OCI-M1 (cell line): ENCODE measurements at places on chromosomes 5 and 9.

DNA sequence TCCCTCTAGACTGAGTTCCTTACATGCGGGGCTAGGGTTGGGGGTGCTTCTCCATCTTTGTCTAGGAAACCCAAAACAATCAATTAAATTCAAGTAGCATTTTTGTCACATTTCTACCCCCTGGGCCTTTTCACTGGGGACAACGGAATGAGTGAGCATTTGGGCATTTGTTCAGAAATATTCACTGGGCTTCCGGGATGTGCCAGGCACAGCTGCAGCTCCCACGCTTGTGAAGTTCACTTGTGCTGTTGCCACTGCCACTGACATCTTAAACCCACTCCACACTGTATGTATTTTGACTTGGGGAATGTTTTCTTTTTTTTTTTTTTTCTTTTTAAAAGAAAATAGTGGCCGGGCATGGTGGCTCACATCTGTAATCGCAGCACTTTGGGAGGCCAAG, 31.6 kb downstream of the DUSP1 start:
- DNase-seq, result no peak

GRCh38 chr9:137046088-137046787, at the start of gene NPDC1:
Gene NPDC1, minus strand, starts transcription at chr9:137046177. Its CDS starts 188 bp downstream, at chr9:137045989.
- peak; percentile 81 for DNase-seq

GRCh38 chr9:75454891-75455290, 366.6 kb downstream of the OSTF1 start:
- no peak for DNase-seq

DNA sequence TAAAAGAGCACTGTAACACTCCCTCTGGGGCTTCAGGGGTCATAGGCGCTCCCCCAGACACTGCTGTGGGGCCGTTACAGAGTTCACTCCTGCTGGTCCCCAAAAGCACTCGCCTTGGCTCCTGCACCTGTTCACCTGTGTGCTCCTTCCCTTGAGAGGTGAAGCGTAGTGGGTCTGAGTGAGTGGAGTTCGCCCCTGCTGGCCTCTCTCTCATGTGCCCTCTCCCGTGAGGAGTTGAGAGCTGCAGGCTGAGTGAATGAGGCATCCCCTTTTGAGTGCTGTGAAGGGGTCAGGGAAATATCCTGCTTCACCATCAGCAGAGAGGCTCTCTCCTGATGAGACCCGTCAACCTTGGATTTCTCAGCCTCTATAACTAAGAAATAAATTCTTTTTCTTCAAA, 134.6 kb upstream of the TUT7 start:
- DNase-seq, result no peak

- DNase-seq, result no peak
Observed at GRCh38 chr5:142065273-142065672, 43.3 kb upstream of the NDFIP1 start.

- no peak for DNase-seq
Observed at GRCh38 chr9:77374266-77374665, 196.9 kb downstream of the VPS13A start.

GRCh38 chr9:129781981-129782380, 21.0 kb upstream of the TOR1B start:
- DNase-seq, result no peak

- DNase-seq, result peak; percentile 52
Observed at GRCh38 chr9:106286249-106286648, 576.7 kb upstream of the ZNF462 start.
